ENCODE measurements at places on chromosomes 16 and 17.
A peak's percentile ranks its signal among the peaks of the same experiment; 100 is the strongest.

- DNase-seq = no peak
These were observed 149.6 kb downstream of the PITPNC1 start for GRCh38 chr17:67526700-67527099.

DNA sequence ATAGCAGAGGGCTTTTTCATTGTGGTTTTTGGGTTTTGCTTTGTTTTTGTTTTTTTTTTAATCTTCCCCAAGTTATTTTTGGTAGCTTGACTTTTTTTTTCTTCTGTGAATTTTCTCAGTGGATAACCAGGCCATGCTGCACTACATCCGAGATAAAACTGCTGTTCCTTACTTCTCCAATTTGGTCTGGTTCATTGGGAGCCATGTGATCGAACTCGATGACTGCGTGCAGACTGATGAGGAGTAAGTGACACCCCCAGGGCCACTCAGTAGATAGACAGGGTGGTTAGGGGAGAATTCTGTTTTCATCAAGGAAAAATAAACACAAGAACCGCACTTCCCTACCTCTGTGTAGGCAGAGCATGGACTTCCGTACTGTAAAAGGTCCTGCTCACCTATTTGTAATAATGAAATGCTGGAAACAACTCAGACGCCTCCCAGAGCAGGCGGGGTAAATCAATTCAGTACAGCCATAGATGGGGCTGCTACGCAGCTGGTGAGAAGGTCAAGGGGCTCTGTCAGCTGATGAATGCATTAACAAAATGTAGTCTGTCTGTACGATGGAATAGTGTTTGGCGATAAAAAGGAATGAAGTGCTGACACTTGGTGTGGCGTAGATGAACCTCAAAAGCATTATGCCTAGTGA is 28.6 kb downstream of the CLEC16A start:
- no peak for DNase-seq

GRCh38 chr17:70254735-70255460 is 85.6 kb downstream of the KCNJ2 start:
- no peak for DNase-seq

GRCh38 chr17:68777243-68777855 is 176.2 kb upstream of the FAM20A start:
- peak; percentile 6 for DNase-seq

- DNase-seq = no peak
These were observed 21.0 kb upstream of the CIITA start for GRCh38 chr16:10856042-10856441.

DNA sequence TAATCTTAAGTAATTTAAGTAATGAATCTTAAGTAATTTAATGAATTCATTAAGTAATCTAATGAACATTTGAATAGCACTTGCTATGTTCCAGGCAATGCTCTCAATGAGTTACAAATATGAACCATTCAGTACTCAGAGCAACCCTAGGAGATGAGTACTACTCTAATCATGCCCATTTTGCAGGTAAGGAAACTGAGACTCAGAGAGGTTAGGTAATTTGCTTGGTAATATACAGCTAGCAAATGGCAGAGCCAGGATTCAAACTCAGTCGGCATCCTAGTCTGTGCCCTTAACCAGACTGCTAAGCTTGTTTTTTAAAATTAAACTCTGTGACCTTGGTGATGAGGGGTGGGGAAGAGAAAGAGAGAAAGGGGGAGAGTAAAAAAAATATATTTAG is 25.6 kb downstream of the ACSM1 start:
- DNase-seq = no peak

GRCh38 chr16:86075839-86076440 is 177.0 kb downstream of the IRF8 start:
- no peak for DNase-seq

DNA sequence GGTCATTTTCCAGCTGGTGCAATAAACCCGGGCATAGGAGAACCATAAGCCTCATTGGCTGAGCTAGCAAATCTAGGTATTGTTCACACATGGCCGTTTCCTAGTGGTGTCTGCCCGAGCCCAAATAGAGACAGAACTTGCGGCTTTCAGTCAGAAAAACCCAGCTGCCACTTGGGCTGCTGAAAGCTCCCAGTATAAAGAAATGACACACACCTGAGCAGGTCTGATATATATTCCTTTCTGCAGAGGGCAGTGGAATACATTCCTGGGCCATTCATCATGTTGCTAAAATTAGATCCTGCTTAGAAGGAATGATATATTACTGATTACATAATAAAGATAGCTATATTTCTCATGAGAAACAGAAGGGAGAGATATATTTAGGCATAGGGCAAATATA is 83.9 kb upstream of the IRX5 start:
- no peak for DNase-seq

DNA sequence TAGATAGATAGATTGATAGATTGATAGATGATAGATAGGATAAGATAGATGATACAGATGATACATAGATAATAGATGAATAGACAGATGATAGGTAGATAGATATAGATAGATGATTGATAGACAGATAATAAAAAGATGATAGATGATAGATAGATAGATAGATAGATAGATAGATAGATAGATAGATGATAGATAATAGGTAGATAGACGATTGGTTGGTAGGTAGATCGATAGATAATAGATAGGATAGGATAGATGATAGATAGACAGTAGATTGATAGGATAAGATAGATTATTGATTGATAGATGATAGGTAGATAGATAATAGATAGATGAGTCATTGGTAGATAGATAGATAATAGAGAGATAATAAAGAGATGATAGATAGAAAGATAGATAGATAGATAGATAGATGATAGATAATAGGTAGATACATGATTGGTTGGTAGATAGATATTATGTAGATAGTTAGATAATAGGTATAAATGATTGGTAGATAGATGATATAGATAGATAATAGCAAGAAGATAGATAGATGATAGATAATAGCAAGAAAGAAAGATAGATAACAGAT is 109.4 kb upstream of the C16orf82 start:
- no peak for DNase-seq

DNA sequence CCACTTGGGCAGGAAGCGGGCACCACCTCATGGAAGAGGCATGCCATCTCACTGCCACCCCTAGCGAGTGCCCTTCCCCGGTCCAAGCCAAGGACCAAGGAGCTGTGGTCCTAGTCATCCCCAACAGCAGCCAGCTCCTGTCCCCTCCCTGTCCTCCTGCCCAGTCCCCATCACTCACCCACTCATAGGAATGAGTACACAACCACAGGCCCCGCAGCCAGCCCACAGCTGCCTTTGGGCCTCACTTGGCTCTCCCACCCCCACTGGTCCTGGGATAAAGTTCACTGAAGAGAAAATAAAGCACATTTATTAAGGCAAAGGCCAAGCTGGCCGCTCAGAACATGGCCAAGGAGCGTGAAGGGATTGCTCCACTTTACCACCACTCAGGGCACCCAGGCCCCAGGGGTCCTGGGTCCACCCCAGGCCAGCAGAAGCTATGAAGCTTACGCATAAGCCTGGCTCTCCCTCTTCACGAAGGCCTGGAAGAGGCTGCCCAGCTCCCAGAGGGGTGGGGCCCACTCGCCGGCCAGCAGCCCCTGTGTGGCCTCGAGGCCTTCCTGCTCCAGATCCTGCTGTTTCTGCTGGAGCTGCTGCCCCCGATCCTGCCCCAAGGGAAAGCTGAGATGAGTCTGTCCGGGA is 3.6 kb downstream of the SCRN2 start:
- no peak for DNase-seq

DNA sequence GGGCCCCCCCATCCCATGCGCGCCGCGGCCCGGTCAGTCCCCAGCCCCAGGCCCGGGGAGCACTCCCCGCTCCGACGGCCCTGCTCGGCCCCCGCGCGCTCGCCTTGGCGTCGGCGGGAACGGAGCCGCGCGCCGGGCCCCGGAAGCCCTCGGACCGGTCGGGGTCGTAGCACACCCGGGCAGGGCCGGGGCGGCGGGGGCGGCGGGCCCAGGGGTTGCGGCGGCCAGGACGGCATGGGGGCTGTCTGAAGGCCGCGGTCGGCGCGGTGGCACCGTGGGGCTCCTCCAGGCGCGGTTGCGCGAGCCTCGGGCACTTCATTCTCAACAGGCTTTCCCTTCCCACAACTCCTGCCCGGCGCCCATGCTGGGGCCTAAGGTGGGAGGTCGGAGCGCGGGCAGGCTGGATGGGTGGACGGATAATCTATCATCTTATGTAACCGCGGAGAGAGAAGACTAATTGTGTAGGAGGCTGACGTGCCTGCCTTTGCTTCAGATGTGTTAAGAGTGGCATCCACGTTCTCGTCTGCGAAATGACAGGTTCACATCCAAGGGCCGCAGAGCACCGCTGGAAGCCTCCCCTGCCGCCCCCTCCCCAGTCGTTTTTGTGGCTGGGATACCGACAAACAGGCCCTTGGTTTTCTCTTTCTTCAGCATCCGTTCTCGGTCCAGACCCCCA is 708 bp downstream of the BAIAP2 start:
- no peak for DNase-seq

DNA sequence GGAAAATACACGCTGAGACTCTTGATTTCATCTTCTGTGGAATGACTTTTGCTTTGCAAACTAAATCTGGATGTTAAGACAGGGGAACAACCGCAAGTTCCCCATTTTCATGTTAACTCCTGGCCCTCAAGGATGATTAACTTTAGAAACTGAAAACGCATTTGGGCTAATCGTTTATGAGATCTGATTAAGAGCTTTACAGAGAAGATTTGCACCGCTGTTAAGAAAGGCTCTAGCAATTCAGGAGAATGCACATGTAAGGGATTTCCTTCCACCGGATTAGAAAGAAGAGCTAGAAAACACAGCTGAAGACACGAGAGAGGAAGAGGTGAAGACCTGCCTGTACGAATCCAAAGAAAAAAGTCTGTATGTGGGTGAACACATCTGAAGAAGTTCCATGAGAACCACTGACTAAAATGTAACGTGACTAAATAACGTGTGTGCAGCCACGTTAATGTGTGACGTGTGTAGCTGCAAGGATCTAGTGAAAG is 106.4 kb downstream of the YPEL2 start:
- no peak for DNase-seq

GRCh38 chr16:55828680-55829079 is 4.2 kb downstream of the CES1 start:
- DNase-seq = no peak

GRCh38 chr17:70621566-70621965 is 452.2 kb downstream of the KCNJ2 start:
- no peak for DNase-seq

GRCh38 chr17:78658281-78658785 is 81.1 kb upstream of the DNAH17 start:
- no peak for DNase-seq

DNA sequence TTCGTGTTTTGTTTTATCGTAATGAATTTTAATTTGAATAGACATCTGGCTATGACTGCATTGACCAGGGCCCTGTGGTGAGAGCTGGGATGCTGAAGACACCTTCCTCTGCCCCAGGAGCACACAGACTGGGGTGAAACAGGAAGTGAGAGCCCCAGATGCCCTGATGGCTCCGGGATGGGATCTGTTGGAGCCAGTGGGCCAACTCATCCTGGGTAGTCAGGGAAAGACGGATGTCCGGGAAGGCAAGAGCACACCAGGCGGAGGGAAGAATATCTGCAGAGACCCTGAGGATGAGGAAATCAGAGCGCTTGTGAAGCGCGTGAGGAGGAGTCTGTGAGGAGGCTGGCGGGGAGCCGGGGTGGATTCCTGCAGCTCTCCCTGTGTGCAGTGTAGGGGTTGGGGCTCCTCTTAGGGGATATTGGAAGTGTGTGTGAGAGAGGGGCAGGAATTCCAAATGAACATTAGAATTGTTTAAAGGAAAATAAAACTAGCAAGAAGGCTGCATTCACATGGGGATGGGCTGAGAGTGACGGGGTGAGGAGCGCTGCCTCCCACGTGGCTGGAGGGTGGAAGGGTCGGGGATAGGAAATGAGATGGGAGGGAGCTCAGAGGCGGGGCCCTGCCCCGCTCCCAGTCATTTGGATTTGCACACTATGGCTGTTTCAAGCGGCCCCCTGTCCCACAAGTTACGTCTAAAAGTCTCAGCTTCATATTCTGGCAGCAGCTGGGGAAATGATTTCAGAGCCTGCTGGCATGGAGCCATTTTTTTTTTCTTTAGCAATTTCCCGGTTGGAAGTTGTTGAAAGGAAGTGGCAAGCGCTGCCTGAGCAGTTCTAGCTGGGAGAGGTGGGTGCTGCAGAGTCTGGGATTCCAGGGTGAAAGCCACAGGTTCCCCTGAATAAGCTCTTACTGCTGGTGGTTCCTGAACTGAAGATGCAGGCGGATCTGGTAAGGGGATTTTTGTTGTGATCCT is 71.2 kb upstream of the LGALS9 start:
- no peak for DNase-seq

- no peak for DNase-seq
These were observed 18.9 kb downstream of the MMP15 start for GRCh38 chr16:58044266-58045019.

DNA sequence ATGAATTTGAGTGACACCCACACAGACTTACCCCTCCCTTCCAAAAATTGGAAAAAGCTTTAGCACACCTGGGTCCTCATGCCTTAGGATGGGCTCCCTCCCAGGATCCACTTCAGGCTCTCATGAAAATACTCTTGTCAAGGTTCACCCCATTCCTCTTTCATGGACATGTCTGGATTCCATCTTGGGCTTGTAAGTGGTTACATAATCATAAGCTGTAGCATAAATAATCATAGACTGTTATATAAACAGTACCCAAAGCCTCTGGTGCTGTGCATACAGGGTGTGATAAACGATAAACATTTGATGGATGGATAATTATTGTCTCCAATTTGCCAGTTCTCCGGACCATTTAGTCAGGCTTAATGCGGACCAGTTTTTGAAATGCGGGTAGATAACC is 53.7 kb upstream of the TEKT3 start:
- no peak for DNase-seq

GRCh38 chr16:57514791-57515600 is 21.4 kb downstream of the CCDC102A start:
- DNase-seq = no peak

GRCh38 chr17:14547016-14547415 is 246.1 kb downstream of the HS3ST3B1 start:
- no peak for DNase-seq

GRCh38 chr17:49676276-49676868 is 1.5 kb downstream of the SPOP start:
- peak; percentile 70 for DNase-seq

GRCh38 chr17:80430446-80431245 is 15.7 kb downstream of the ENDOV start:
- no peak for DNase-seq

All from CD4-positive, alpha-beta T cell treated with Interleukin-6 at 100 ng/mL for 8 hours (primary cell).